Stimulated activated CD4-positive, alpha-beta T cell treated with anti-CD3 and anti-CD28 coated beads, Interleukin-12 subunit alpha, Interleukin-12 subunit beta, amount 100 ng/mL, for 24 hours (primary cell): ENCODE measurements at places on chromosomes 2 and 18.

GRCh38 chr18:39205565-39206195 is 1640.1 kb upstream of the CELF4 start:
- no peak for DNase-seq

DNA sequence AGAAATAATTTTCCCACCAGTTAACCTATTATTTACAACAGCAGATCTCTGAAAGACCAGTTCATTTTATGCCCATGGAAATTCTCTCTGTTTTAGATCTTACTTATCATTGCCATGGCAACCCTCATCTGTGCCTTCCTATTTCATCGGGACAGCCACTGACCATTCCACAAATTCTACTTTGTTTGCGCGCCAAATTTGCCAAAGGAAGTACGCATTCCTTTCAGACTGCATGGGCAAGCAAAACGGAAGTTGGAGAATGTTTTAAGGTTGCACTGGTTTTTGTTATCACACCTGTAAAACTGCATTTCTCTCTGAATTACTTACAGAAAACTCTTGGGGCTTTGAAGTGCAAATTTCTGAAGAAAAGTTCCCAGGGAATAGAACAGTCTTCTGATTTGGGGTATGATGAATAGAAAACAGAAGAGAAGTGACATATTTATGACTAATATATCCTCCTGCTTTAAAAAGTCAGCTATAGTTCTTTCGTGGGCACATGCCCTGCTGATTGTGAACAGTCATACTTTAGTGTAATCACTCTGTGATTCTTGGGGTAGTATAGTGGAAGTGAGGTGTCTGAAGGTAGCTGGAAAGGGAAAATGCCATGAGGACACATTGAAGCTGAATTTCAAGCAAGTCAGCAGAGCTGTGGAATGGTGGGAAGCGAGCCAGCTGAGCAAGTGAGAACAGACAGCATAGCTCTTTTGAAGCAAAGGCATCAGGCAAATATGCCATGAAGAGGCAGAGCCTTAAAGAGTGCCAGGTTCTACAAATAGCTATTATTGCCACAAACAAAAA is 20.9 kb downstream of the NETO1 start:
- no peak for DNase-seq

- DNase-seq = no peak
These were observed 7.3 kb upstream of the GMPPA start for GRCh38 chr2:219491278-219491963.

- DNase-seq = no peak
These were observed 5.6 kb downstream of the MYT1L start for GRCh38 chr2:2325516-2325915.

- DNase-seq = no peak
These were observed 160.4 kb downstream of the SRBD1 start for GRCh38 chr2:45450634-45451033.

- DNase-seq = no peak
These were observed 49.8 kb upstream of the CNGA3 start for GRCh38 chr2:98296440-98296839.

DNA sequence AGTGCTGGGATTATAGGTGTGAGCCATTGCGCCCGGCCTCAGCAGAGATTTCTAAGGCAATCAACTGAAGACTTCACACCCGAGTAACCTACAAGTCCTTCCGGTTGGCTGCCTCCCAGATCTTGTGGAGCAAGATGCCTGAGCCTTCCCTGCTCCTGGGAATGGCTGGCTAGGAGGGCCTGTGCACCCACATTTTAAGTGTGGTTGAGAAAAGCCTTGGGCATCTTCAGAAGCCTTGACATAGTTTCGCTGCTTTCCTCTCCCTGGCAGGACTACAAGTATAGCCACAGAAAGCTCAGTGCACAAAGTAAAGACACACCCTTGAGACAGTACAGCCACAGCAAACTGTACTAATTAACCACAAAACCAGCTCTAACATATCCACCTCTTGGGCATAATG is 35.2 kb downstream of the E2F6 start:
- DNase-seq = no peak

DNA sequence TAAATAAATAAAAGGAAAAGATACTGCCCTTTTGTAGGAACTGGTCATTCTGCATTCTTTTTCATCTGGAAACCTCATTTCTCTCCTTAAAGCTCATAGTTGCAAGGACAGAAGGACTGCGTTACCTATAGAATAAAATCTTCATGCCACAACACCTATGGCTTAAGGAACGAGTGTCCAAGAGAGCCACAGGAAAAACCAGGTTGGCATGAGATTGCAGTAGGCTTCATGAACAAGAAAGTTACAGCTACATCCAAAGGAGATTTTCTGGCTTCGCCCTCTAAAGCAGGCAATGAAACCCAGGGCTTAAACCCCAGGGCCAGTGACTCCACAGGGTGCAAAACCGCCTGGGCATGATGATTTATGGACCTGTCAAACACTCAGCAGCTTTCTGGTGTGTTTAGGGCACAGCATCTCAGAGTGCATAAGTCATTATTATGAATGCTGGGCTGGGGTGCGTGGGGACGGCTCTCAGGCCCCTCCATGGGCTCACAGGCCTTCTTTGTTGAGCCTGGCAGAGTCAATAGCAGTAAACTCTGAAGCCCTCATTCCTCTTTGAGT is 30.7 kb upstream of the PIEZO2 start:
- no peak for DNase-seq
